ENCODE measurements at places on chromosomes 12 and 14.

- no peak for DNase-seq
Measured at GRCh38 chr12:41189395-41190251, 1.5 kb downstream of the PDZRN4 start.

GRCh38 chr14:69673578-69674305 lies 62.3 kb downstream of the SUSD6 start:
- DNase-seq: no peak

DNA sequence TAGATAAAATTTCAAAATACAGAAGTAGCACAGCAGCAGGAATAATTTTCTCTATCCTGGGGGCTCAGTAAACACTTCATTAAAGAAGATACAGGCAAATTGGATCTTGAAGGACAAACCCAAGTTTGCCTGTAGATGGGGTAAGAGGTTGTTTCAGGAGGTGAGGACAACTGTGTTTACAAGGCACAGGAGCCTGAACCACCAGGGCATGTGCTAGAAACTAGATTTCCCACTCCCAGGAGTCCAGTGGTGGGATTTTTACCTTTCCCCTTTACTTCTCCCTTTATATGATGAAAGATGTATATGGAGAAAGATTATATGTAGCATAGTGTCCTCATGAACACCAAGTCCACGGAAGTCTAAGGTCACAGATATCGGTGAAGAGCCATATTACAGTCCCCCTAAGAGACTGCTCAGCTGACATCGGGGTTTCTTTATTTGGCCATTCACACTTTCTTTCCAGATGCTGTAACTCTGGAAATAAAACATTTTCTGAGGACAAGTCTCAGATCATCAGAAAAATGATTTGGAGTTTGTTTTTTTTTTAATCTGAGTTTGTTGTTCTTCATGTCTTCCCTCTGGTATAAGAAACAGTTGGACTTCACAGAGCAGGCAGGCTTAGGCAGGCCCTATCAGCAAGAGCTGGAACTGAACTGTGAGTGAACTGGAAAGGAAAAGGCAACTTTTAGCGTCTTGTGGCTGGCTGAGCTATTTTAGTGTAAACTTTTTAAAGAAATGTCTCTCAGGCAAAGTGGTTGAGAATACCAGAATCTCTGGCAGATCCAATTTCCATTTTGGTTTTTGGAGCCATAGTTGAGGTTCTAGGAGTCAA lies 8.0 kb upstream of the EVL start:
- no peak for DNase-seq

GRCh38 chr12:48285751-48286650 lies 64.7 kb downstream of the ZNF641 start:
- no peak for DNase-seq

GRCh38 chr12:11568155-11568761 lies 81.2 kb upstream of the ETV6 start:
- DNase-seq: no peak

DNA sequence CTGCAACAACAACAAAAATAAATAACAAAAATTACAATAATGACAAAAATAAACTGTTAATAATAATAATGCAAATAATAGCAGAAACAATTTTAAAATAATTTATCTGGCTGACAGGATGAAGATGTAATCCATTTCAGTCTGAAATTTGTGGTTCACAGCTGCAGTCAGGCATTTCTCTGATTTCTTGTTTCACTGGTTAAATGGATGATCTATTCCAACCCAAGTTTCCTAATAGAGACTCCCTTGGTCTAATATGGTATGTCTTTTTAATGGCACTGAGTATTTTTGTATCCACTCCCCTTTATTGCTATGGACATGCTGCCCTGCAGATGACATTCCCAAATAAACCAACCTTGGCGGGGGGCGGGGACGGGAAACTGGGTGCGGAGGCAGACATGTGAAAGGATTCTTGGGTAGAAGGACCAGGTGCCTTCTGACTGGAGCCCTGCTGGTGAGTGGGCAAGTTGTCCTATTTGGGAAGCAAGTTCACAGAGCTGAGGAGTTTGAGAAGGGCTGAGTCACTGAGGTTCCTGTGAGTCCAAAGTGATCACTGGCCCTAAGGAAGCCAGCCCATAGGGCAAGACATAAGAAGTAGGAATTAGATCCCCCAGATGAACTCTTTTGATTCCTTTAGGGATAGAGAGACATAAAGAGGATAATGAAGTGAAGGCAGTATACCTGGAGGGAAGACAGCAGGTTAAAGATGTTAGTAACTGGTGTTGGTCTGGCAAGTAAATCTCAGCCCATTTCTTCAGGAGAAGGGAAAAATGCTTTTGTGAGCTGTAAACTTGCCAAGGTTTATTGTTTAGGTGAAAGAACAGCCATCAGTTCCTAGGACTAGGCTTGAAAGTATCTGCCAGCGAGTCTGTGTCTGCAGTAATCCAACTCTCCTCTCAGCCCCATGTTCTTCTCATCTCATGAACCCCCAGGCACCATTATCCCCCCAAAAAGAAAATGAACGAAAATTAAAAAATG lies 14.5 kb downstream of the FOXG1 start:
- no peak for DNase-seq
